ENCODE measurements at places on chromosomes 4 and X.

- no peak for DNase-seq
Observed at GRCh38 chr4:154416190-154416547, 75.4 kb downstream of the DCHS2 start.

DNA sequence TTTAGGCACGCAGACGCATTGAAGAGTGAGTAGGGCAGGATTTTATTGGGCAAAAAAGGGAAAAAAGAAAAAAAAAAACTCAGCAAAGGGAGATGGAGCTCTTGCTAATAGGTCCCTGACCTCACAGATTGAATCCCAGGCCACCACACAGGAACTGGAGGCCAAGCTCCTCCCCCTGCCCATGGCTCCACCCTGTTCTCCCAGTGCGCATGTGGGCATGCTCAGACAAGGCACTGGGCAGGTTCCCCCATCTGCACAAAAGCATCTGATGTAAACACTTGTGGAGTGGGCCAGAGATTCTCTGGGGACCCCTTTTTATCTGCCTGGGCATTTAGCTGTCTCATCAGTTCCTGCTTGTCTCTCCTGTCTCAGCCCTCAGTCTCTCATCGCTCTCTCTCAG is 9.5 kb downstream of the FRMD7 start:
- no peak for DNase-seq

- DNase-seq, result no peak
Observed at GRCh38 chrX:19133231-19133630, 11.0 kb upstream of the ADGRG2 start.

DNA sequence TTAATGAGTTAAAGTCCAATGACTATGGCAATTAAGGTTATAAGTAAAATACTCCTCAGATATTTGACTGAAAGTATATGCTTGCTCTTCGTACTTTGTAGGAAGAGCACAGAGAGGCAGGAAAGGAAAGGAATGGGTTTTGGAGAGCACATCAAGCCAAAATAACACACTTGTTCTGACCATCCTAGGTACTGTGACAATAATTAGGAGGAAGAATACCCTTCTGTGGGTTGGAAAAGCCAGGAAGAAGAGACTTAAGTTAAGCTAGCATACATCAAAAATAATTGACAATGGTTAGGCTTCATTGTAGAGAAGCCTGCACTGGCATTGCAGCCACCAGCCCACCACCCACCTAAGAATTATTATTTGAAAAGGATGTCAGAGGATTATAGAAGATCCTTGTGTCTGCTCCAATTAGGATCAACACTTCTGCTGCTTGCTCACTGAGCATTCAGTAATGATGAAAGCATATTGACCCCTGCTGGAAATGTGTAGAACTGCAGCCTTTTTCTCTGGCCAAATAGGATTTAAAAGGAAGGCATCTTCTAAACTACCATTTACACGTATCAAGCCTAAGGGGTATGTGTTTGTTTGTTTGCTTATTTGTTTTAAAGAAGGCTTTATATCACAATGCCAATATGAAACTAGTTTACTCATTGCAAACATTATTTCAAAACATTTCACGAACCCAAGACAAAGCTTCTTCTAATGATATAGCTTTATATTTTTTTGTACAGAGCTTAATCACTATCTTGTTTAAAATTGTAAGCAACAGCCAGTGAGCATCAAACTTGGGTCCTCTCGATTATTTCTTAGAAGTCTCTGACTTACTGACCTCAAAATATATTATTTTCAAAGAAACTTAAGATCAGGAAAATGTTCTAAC is 286.2 kb upstream of the TET2 start:
- DNase-seq, result peak; percentile 17

- DNase-seq, result no peak
Observed at GRCh38 chr4:25862411-25863346, at the start of gene SEL1L3. Gene SEL1L3, minus strand, starts transcription at chr4:25862988. Its CDS starts 152 bp downstream, at chr4:25862836.

DNA sequence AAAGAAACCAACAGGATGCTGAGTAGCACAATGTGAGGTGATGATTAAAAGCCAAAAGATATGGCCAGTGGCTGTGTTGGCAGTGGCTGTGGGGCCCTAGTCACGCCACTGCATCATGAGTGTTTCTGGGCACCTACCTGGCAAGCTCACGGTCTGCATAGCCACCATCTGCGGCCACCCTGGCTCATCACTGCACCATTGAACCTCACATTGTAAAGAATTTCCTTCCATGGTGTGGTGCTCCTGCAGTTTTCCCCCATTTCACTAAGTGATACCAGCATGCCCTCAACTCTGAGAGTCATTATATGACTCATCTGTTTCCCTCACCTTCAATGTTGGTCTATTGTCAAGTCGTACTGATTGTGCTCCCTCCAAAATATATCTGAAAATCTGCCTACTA is 45.5 kb upstream of the CLNK start:
- no peak for DNase-seq

GRCh38 chrX:44282753-44283152 is 60.7 kb downstream of the EFHC2 start:
- DNase-seq, result no peak

- DNase-seq, result no peak
Observed at GRCh38 chr4:6747294-6748051, 31.5 kb downstream of the BLOC1S4 start.

- DNase-seq, result no peak
Observed at GRCh38 chr4:180058691-180059215, 2184.4 kb upstream of the TENM3 start.

DNA sequence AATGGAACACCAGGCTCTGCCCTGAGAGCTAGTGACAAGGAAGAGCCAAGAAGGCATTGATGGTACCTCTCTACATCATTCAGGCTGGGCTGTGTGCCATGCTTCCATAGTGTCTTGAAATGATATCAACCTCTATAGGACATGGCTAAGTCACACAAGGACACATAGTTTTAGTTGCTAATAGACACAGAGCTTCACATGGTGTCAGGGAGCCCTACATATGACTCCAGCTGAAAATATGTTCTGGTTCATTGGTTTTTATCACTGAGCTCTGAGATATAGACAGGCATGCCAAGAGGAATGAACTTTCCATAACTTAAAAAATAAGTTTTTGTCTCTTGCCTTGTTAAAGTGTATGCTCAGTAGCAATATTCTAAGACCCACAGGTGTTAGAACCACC is 72.1 kb upstream of the PRKG2 start:
- no peak for DNase-seq

- no peak for DNase-seq
Observed at GRCh38 chr4:153099391-153100140, 104.7 kb upstream of the TRIM2 start.

- DNase-seq, result no peak
Observed at GRCh38 chr4:38749336-38749735, 33.5 kb downstream of the TLR10 start.

- no peak for DNase-seq
Observed at GRCh38 chr4:185925910-185926360, 113.9 kb upstream of the SORBS2 start.

- no peak for DNase-seq
Observed at GRCh38 chr4:100288811-100289529, 98.7 kb upstream of the DDIT4L start.

- DNase-seq, result no peak
Observed at GRCh38 chrX:132948648-132949260, 9.7 kb downstream of the HS6ST2 start.

DNA sequence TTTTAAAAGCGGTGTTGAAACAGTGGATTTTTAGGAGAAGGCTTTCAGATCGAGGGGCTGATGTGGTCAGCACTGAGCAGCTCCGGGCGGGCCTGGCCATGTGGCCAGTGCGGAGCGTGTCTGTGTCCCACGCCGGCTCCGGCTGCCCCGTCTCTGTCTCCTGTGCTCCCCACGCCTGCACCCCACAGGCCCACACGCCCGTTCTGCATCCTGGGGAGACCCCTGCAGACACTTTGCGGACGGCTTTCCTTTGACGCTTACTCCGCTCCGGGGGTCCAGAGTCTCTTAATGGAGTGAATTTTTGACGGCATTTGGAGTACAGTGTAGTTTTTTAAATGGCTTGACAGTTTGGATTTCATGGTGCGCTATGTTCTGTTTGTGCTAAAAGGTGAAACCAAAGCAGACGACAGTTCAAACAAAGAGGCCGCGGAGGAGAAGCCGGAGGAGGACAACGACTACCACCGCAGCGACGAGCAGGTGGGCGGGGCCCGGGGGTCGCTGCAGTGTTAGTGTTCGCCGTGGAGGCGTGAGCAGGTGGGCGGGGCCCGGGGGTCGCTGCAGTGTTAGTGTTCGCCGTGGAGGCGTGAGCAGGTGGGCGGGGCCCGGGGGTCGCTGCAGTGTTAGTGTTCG is 38.7 kb downstream of the PCGF3 start:
- DNase-seq, result no peak

- DNase-seq, result no peak
Observed at GRCh38 chr4:7027913-7028312, 15.3 kb upstream of the TADA2B start.

DNA sequence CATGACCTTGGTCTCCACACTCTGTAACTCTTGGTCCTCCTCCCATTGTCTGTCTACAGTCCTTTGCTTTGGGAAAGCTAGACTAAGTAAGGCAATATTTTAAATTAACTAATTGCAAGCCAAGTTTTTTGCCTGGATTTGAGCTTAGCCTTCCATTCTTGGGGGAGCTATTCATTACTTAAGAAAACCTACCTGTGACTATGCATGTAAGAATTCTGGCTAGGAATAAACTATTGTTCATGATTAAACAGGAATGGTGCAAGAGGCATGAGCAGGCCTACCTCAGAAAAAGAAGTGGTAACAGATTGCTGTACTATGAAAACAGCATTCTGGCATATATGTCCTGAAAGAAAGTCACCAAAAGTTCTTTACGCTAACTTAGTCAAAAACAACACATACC is 309.4 kb downstream of the MAPK10 start:
- DNase-seq, result no peak

- no peak for DNase-seq
Observed at GRCh38 chrX:149513825-149514428, 8.8 kb upstream of the IDS start.

GRCh38 chr4:60805500-60806313 is 394.4 kb upstream of the ADGRL3 start:
- DNase-seq, result no peak

DNA sequence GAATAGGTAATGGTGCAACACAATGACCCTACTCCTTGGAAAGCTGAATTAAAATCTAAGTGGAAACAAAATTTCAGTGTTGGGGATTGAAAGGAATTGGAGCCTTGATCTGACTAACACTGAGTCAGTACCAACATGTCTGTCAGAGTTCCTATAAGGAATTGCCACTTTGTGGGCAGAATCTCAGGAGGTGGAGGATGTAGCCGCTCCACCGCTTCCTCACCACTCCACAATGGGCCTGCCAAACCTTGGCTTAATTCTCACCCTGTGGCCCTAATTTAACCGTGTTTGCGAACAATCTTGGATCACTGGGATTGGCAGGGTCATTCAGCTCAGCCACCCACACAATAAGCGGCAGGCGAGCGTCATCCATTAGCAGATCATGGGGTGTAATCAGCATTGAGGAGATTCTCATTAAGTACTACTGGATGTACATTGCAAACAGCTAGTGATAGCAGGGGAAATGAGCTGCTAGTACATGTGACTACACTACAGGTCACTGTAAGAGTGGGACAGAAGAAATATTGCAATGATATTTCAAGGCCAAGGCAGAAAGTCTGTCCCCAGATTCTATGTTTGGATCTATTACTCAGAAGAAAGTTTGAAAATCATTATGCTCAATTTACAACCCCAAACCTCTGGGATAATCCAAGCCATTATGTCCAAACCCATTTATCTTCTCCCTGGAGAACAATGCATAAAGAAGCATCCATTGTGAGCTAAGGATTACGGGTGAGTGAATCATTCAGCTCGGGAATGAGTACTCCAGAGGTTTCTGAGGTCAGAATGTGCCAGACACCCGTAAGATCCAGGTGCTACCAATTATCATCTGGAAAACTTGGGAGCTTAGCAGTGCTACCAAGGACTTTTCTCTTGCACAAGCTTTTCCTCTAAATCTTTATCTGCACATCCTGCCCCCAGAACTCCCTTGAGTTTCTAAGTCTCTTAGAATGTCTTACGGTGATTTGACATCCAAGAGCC is 5.8 kb downstream of the SRPX start:
- no peak for DNase-seq

GRCh38 chrX:69060631-69061408 is 104.4 kb downstream of the PJA1 start:
- no peak for DNase-seq

- DNase-seq, result no peak
Observed at GRCh38 chr4:30380404-30380998, 339.7 kb upstream of the PCDH7 start.

DNA sequence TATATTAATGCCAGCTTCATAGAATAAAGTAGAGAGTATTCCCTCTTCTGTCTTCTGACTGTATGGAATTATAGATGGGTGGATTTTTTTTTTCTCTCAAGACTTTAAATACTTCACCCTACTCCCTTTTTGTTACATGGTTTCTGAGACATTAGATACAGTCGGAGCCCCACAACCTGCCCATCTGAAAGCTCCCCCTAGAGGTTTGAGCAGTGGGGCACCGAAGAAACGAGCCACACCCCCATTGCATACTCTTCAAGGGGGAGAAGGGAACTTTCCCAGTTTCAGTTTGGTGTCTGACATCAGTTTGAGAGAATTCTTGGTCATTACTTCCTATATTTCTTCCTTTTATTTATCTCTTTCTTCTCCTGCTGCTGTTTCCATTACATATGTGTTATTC is 437.6 kb upstream of the AGA start:
- no peak for DNase-seq

DNA sequence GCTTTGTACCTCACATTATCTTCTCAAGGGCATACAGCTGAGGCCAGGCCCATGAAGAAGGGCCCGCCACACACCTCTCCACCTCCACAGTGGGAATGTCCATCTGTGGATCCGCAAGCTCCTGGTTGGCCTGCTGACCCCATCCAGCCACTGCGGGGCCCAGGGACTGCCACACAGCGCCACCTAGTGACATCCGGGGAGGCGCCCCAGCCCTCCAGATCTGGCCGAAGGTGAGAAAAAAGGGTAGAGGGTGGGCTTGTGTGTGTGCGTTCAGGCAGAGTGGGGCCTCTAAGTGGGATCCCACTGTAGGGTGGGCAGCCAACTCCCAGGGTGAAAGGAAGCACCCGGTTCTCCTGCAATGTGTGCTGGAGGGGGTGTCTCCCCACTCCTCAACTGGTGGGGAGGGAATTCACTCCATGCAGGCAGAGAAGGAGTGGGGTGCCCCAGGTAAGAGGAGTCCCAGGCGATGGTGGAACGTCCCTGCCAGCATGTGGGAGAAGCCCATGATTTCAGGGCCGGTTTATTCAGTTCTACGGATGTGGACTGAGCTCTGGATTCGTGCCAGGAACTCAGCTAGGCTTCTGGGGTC is 117.3 kb downstream of the ENPP6 start:
- DNase-seq, result no peak

DNA sequence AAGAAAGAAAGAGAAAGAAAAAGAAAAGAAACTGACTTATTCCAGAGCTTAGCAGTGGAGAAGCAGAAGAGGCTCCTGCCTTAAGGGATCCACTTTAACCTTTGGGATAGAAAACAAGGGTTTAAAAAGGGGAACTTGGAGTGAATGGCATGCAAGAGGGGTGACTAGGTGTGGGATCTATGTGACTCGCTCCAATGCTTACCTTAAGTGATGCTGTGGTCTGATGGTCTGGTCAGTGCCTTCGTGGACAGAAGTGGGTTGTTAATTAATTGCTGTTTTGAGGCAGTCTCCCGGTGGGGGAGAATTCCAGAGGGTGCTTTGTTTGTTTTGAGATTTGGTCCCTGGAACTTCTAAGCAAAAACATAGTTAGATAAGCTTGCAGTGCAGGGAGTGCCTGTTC is 21.1 kb upstream of the RHOXF1 start:
- DNase-seq, result no peak

GRCh38 chr4:41061482-41062185 is 152.7 kb downstream of the APBB2 start:
- no peak for DNase-seq

- no peak for DNase-seq
Observed at GRCh38 chrX:2243913-2244460, 256.8 kb downstream of the DHRSX start.

GRCh38 chr4:81552086-81552485 is 80.4 kb upstream of the RASGEF1B start:
- DNase-seq, result no peak

Data from central memory CD8-positive, alpha-beta T cell (primary cell).